NCI-H460 (cell line): ENCODE measurements at places on chromosomes 6 and 20.

GRCh38 chr6:80211286-80211685 lies 104.8 kb downstream of the BCKDHB start:
- DNase-seq = no peak

- DNase-seq = no peak
Observed at GRCh38 chr6:11208854-11209253, 23.6 kb downstream of the NEDD9 start.

DNA sequence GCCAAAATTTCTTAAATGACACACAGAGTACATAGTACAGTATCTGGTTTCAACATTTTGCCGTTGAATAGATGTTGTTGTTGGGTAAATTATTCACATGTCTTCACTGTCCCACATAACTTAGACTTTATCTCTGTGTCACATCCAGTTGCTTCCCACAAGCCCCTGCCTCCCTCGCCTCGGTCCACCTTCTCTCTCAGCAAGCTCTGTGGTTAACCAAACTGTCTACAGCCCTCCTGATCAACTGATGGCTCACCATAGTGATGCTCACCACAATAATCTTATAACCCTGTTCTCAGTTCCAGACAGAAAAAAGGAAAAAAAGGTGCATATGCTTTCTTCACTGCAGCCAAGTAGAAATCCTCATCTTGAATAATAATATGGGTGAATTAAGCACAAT lies 23.0 kb downstream of the IL17F start:
- no peak for DNase-seq

DNA sequence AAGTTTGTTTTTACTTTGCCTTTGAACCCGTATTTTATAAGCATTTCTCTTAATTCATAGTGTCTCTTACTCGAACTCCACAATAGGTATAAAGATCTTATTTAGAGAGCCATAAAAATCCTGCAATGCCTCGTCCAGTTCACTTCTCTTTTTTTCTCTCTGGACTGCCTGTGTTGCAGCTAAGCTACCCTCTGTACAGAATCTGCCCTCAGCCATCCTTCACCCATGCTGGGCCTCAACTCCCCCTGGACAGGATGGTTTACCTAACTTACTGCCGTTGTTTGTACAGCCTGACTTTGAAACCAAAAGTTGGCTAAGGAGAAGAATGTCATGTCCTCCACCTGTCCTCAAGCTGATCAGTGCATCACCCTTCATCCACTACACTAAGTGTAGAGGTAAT lies 10.4 kb downstream of the QRSL1 start:
- DNase-seq = no peak

DNA sequence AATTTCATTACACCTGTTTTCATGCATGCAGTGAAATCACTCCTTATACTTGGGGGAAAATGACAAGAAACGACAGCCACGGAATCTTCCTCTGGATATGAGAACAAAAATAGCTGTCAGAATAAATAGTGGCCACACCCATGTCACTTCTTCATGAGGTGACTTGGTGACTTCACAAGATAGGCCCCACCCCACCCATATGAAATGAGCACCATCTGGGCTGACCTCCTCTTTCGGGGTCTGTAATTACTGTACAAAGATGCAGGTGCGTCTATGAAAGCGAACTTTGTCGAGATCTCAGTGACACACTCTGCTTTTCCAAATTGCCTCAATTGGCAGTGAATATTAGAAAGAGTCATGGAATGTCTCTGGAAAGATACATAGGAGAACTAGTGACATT lies 184.2 kb upstream of the CCN2 start:
- no peak for DNase-seq

- no peak for DNase-seq
Observed at GRCh38 chr6:136992113-136992512, 52.7 kb downstream of the IL20RA start.

DNA sequence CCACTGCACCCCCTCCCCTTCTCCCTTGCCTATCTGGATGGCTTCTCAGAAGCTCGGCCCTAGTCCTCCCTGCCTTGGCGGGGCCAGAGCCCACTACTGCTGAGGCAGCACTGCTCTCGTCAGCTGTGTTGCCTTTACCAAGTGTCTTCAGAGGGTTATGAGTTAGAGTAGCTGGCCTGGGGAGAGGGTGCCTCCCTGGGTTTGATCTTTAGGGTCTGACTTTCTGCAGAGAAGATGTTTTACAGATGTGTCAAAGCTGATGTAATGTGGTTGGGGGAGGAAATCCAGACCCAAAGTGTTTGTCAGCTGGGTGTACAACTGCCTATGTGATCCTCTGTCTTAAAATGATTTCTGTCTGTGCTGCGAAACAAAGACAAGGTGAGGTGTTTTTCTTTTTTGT lies 30.4 kb upstream of the PI16 start:
- DNase-seq = no peak

DNA sequence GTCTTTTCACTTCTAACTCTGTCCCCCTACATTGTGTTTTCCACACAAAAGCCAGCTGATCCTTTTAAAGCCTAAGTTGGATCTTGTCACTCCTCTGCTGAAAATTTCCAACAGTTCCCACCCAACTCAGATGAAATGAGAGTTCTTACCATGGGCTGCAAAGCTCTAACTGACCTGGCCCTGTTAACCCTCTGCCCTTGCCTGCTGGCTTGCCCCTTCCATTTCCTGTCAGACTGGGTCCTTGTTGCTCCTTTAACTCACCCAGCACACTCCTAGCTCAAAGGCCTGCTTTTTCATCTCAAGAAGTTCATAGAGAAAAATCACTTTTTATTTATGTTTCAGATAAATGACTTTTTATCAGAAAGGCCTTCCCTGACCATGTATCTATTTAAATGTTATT lies 66.5 kb upstream of the HEY2 start:
- DNase-seq = no peak

DNA sequence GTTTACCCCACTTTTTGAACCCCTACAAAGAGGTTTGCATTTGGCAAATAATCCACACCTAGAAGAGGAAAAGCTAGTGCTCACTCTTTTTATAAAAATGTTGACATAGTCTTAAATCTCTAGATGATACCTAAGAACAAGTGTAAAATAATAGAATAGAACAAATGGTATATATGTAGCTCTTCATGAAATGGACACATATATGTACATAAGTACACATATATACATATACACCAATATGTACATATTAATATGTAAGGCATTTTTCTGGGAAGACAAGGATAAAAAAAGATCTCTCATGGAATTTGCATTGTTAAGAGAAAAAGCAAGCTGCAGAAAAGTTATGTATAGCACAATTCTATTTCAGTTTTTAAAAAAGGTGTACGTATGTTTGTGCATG lies 27.6 kb upstream of the RIPOR2 start:
- DNase-seq = no peak

- no peak for DNase-seq
Observed at GRCh38 chr20:57159945-57160610, 106.4 kb downstream of the BMP7 start.

- peak; percentile 63 for DNase-seq
Observed at GRCh38 chr6:32047084-32047478, 8.9 kb downstream of the CYP21A2 start.

GRCh38 chr20:51864967-51865366 lies 62.6 kb upstream of the SALL4 start:
- no peak for DNase-seq

DNA sequence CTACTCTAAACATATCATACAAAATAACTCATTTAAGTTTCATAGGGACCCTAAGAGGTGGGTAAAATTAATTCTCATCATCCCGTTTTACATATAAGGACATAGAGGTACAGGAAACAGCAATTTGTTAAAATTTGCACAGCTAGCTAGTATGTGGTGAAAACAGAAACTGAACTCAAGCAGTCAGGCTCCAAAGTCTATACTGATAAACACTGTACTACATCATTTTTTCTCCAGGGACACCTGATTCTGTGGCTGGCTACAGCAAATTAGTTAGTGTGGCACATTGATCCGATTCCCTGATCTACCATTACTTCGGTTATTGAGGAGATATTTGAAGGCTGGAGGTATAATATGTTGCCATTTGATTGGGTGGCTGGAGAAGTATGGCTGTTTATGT lies 36.2 kb upstream of the E2F3 start:
- no peak for DNase-seq

DNA sequence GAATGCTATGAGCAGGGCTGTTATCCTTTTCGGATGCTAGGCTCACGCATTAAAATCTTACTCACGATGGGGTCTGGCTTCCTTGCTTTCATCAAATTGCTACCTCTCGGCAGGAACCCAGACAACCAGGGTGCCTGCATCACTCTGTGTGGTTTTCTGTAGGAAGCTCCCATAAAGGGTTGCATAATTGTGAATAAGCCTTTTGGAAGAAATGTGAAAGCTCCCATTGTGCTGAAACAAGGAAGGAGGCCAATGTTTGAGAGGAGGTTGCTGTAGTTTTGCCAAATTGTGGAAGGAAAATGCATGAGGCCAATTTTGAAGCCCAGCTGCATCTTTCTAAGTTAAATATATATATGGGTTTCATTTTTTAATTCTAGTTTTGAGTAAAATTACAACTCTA lies 615.5 kb downstream of the C6orf118 start:
- no peak for DNase-seq

DNA sequence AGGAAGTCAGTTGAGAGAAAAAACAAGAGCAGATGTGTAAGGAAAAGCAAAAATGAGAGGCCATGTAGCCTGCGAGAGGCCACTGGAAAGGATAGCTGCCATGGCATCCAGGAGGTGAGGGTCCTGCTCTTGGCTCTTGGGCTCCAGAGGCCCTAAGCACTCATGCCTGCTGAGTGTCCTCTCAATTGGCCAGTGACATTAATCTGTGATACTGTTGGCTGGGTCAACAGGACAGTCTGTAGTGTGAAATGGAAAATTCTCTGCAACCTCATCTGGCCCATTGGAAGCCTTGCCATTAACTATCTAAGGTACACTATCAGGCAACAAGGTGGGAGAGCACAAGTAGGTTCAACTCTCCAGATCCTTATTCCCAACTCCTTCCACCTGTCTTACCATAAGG lies 180.9 kb downstream of the LY86 start:
- no peak for DNase-seq

GRCh38 chr6:52063584-52064344 lies 23.6 kb downstream of the PKHD1 start:
- no peak for DNase-seq

GRCh38 chr20:41095110-41095969 lies 42.0 kb upstream of the PLCG1 start:
- peak; percentile 54 for DNase-seq

- DNase-seq = no peak
Observed at GRCh38 chr6:161984713-161985112, 710.9 kb upstream of the AGPAT4 start.

DNA sequence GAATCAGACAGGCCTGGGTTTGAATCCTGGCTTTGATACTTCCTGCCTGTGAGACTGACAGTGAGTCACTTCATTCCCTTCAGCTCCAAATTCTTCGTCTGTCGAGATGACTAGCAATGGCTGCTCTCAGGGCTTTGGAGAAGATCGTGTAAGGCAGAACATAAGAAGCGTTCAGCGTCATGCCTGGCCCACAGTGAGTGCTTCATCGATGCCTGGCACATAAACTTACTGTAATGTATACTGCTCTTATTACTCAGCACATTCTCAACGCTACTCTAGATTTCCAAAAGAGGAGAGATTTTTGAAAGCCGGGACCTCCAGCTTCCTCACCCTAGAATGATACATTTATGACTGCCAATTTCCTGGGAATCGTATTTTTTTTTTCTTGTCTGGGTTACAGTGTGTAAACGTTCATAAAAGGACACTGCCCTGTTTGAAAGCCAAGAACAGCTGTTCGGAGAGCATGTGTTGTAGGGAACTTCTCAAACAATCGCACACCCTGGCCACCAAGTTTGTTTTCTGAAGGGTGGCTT lies 16.2 kb upstream of the BCAS1 start:
- DNase-seq = no peak

GRCh38 chr20:10385850-10386544 lies 48.0 kb downstream of the MKKS start:
- DNase-seq = no peak

DNA sequence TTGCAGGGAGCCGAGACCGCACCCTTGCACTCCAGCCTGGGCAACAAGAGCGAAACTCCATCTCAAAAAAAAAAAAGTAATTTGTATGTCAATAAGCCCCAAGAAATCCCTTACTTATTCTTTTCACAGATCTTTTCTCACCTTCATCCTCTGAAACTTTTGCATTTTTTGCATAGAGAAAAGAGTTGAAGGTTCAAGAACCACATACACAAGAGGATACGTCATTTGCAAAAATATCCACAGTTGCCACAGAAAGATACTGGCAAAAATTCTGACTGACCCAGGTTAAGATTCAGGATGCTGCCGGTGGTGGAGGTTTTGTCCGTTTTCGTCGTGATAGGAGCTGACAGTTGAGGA lies 94.5 kb downstream of the ZMYND8 start:
- no peak for DNase-seq

GRCh38 chr20:52124821-52125220 lies 66.8 kb downstream of the ZFP64 start:
- no peak for DNase-seq

DNA sequence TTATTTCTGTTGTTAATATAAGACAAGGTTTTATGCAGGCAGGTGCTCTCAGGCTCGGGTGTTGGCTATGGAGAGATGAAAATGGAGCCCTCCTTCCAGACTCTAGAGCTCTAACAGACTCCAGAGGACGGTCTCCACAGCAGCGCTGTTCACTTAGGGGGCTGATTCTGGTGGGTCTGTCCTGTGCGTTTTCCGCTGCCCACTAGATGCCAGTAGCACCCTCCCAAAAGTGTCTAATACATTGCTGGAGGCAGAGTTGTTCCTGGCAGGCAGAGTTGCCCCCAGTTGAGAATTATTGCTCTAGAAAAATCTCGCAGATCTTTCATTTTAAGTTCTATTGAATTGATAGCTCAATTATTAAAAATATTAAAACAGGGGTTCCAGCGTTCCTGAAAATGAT lies 109.9 kb downstream of the MAP3K4 start:
- DNase-seq = no peak

- DNase-seq = no peak
Observed at GRCh38 chr6:38688579-38689087, 14.3 kb downstream of the GLO1 start.

DNA sequence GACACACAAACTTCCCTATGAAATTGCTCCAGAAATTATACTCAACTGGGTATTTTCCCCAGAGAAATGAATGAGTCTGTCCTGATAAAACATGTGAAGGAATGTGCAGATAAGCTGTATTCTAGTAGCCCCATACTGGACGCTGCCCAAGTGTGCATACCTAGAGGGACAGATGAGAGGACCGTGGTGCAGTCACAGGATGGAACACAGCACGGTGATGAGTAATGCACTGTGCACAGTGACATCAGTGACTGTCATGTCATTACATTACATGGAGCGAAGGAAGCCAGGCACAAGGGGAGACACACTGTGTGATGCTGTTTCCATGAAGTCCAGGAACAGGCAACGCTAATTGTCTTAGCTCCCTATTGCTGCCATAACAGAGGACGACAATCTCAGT lies 155.5 kb downstream of the CDH4 start:
- no peak for DNase-seq

GRCh38 chr20:4415281-4415680 lies 306.4 kb upstream of the PRND start:
- DNase-seq = no peak

DNA sequence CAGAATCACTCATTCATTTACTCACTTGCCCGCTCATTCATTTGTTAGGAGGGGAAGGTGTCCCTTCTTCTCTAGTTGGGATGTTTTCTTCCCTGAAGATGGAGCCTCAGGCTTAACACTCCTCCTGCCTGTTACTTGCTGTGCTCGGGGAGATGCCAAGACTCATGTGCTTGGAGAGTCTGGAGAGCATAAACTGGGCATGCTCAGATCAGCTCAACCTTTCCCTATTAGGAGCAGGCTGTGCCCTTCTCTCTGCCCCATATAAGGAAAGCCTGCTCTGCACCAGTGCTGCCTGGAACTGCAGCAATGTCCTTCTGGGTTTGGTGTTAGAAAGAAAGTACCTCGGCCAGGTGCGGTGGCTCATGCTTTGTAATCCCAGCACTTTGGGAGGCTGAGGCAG lies 18.0 kb upstream of the UBE2V1 start:
- no peak for DNase-seq

- DNase-seq = no peak
Observed at GRCh38 chr20:3706774-3707507, 5.5 kb downstream of the SIGLEC1 start.
